Hindlimb muscle (tissue), 1 donor: ENCODE measurements at places on chromosomes 5 and 9. TPM values are rescaled to one million over a fixed set of nuclear protein-coding genes. Genes with fewer than 3 reads are reported as not detected.

SLC6A3 gene
- polyA plus RNA-seq, result not detected

SPATA31A3 gene
- polyA plus RNA-seq, result not detected

SRA1 gene
- polyA plus RNA-seq, result 20.5 TPM

IL13 gene
- not detected for polyA plus RNA-seq

COL15A1 gene
- polyA plus RNA-seq, result 227 TPM

UGT3A2 gene
- 0.83 TPM for polyA plus RNA-seq

C9orf153 gene
- 0.22 TPM for polyA plus RNA-seq

ZNF883 gene
- 3.7 TPM for polyA plus RNA-seq

RLN2 gene
- polyA plus RNA-seq, result 0.61 TPM

SARDH gene
- 5.6 TPM for polyA plus RNA-seq

SHC3 gene
- 0.67 TPM for polyA plus RNA-seq

SLC25A2 gene
- polyA plus RNA-seq, result not detected

RASGRF2 gene
- 1.1 TPM for polyA plus RNA-seq

SLC6A7 gene
- 0.22 TPM for polyA plus RNA-seq

TRPM6 gene
- 0.32 TPM for polyA plus RNA-seq

FBP2 gene
- 86.4 TPM for polyA plus RNA-seq

MAMDC4 gene
- polyA plus RNA-seq, result 5.9 TPM

SLC2A6 gene
- polyA plus RNA-seq, result 0.81 TPM

STK32A gene
- 0.49 TPM for polyA plus RNA-seq

GLRA1 gene
- polyA plus RNA-seq, result not detected

LCN15 gene
- polyA plus RNA-seq, result 0.62 TPM

SHISAL2B gene
- not detected for polyA plus RNA-seq

C9 gene
- polyA plus RNA-seq, result 0.34 TPM

BTNL8 gene
- polyA plus RNA-seq, result not detected

HACD4 gene
- 1.4 TPM for polyA plus RNA-seq

VLDLR gene
- 23.2 TPM for polyA plus RNA-seq

ZNF346 gene
- polyA plus RNA-seq, result 16.5 TPM

RASGEF1C gene
- 4.9 TPM for polyA plus RNA-seq

PCDHB11 gene
- polyA plus RNA-seq, result 4.4 TPM
